ENCODE measurements at places on chromosomes 12 and 14.

DNA sequence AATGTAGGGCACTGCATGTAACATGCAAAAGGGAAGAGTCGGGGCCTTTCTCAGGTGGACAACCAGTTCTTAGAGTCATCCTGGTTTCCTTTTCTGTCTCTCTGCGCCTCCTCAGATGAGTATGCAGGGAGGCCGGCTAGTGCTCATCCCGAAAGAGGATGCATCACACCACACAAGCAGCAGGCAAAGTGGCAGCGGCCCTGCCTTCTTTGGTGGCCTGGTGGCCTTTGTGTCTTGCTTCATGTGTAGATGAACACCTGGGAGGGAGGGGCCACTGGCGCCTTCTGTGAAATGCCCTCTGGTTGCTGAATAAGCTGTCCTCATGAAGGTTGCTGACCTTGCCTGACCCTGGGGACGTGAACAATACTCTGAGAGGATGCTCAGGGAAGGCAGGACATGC is 18.0 kb downstream of the SLC24A4 start:
- peak; percentile 20 for DNase-seq

GRCh38 chr14:47919997-47920396 is 244.6 kb upstream of the MDGA2 start:
- no peak for DNase-seq

GRCh38 chr14:52377940-52378339 is 63.8 kb downstream of the PTGER2 start:
- DNase-seq: no peak

DNA sequence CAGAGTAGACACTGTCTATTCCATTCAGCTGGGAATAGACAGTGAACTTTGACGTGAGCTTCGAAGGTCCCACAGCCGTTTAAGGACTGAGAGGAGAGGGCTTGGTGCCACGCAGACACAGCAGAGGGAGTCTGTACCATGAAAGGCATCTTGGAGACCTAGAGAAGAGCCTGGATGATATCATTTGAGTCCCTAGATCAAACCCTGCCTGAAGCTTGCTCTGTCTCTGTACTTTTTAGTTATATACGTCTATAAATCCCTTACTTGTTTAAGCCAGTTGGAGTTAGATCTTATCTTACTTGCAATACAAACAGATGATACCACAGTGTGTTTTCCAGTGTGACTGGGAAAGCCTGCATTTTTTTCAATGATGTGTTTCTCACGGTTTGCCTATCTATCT is 128.9 kb upstream of the RTL1 start:
- DNase-seq: no peak

GRCh38 chr12:843609-844008 is 91.2 kb downstream of the WNK1 start:
- no peak for DNase-seq

DNA sequence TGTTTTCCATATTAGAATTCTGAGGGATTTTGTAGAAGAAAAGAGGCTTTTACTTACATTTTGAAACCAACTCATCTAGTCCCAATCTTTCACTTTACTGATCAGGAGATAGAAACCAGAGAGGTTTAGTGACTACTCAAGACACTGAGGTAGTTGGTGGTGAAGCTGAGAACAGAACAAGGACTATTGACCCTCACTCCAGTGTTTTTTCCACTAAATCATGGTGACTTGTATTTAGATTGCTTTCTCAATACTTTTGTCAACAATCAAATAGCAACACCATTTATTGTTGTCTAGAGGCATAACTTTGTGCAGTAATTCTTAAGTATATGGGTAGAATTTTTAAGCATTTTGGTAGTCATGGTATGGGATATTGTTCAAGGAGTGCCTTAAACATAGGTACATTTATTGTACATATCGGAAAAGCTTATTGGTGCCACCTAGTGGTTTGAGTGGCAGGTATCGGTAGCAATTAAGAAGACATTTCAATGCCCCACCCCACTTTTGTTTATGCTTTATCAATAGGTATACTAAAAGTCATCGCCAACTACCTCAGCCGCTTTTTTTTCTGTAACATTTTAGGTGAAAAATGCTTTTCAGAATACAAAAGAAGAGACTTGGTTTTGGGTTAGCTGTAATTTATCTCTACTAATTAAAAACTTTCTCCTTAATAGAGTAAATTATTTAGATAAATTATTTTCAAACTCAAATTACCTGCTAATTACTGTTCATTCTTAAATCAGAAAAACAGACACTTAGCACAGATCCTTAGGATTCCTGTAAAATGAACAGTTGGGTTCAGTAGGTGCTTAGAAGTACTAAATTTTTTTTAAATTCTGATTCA is 47.3 kb upstream of the PAWR start:
- DNase-seq: no peak

DNA sequence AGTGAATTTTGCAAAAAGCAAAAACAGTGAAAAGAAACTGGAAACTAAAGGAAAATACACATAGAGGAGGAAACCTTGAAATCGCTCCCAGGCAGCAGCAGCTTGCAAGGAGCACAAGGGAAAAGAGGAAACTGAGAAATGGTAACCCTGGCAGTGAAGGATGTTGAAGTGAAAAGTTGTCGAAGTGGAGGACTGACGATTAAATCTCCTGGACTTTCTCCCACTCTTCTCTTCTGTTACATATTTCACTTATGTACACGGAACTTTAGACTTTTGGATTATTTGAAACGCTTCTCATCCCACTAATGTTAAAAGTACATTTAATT is 388.8 kb upstream of the USP15 start:
- no peak for DNase-seq

DNA sequence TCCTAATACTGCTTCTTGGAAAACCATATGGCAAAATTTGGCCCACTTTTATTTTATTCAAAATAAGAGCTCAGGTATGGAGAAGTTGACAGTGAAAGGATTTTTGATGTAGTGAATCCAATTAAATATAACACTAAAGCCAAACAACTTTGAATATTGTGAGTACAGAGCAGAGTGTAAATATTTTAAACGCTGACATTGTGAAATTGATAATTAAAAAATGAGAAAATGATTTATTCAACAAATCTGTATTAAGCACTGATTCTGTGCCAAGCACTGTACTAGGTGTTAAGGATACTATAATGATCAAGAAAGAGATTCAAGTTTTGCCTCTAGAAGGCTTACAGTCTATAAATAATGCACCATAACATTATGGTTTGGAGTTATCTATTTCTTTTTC is 50.5 kb downstream of the ATL1 start:
- no peak for DNase-seq

GRCh38 chr14:76256545-76256944 is 104.8 kb downstream of the GPATCH2L start:
- no peak for DNase-seq

GRCh38 chr12:99232324-99232723 is 415.2 kb upstream of the GARIN6 start:
- DNase-seq: no peak

- no peak for DNase-seq
These were observed 185.8 kb upstream of the SSTR1 start for GRCh38 chr14:38021861-38022260.
